ENCODE measurements at places on chromosomes 11 and 22. TPM values are rescaled to one million over a fixed set of nuclear protein-coding genes. Genes with fewer than 3 reads are reported as not detected.

- no peak for DNase-seq
- no peaks in the 10 kb centered on the region for H3K27me3 ChIP-seq
- H3K4me3 ChIP-seq, result no peak overlapping the region
- H3K36me3 ChIP-seq, result no peaks in the 10 kb centered on the region
- no peak overlapping the region for H3K27ac ChIP-seq
These were observed 19.8 kb upstream of the PGM2L1 start for GRCh38 chr11:74417860-74418508.

DNA sequence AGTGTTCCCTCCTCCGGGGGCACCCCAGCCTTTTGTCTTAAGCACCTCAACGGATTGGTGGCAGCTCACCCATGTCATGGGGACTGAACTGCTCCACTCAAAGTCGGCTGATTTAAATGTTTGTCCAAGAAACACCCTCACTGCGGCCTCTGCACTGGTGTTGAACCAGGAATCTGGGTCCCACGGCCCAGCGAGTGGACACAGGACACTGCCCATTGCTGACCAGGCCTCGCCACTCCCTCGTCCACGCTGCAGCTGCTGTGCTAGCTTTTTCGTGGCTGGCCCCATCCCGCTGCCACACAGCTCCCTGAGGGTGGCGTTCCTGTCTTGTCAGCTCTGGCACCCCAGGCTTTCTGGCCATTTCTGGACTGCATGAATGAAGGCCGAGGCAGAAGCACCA, 646.2 kb downstream of the BRD1 start:
- H3K4me1 ChIP-seq, result no peaks in the 10 kb centered on the region
- no peak overlapping the region for H3K27ac ChIP-seq
- no peaks in the 10 kb centered on the region for H3K36me3 ChIP-seq
- DNase-seq, result no peak

DNA sequence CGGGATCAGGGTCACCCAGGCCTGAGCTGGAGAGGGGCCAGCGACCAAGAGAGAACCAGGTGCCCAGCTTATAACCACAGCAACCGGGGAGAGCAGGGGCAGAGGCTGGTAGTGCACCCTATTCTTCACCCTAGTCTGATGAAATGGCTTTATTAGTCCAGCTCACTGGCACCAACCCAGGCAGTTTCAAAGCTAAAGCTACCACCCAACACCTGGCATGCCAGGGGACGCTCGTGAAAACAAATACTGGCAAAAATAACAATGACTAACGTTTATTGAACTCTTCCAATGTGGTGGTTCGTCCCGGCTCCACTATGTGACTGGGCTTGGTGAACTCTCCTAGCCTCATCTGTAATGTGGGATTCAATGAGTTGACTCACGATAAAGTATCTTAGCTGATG, 30.6 kb downstream of the SCGB1A1 start:
- no peak for DNase-seq
- no peak overlapping the region for H3K27ac ChIP-seq
- no peaks in the 10 kb centered on the region for H3K36me3 ChIP-seq
- no peak overlapping the region for H3K4me3 ChIP-seq
- H3K4me1 ChIP-seq, result no peaks in the 10 kb centered on the region
- H3K27me3 ChIP-seq, result no peaks in the 10 kb centered on the region

DNA sequence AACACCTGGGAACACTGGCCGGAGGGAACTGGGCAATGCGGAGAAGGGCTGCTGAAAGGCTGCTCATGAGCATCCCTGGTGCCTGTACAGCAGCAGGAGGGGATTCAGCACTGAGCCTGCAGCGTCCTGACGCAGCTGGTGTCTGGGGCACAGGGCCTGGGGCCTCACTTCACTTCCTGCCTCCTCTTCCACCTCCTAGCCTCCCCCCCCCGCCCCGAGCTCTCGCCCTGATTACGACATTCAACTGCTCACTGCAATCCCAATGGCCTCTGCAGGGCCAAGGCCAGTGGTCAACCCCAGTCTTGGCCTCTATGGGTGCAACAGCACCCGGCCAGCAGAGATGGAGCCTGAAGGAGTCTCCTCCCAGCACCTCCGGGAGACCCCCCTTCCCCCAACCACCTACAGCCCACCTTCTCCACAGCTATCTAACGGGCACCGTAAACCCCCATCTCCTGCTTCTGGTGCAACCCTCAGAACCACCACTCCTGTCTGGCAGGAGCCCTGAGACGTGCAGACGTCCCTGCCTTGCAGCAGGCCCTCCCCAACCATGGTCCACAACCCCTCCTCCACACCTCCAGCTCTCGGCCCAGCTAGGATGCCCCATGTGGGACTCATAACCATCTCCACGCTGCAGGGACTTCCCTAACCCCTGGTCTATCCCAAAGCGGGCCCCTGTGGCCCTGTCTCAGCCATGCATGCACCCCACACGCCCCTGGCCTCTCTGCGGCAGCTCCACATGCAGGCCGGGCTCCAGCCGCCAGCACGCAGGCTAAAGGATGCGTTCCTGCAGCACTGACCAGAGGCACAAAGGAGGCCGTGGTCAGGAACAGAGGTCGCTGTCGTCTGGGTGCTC, 38.2 kb downstream of the BRD1 start:
- H3K27me3 ChIP-seq, result no peaks in the 10 kb centered on the region
- DNase-seq, result no peak
- H3K4me3 ChIP-seq, result no peak overlapping the region
- H3K4me1 ChIP-seq, result no peaks in the 10 kb centered on the region
- peak overlapping the region; percentile 59 for H3K27ac ChIP-seq

DNA sequence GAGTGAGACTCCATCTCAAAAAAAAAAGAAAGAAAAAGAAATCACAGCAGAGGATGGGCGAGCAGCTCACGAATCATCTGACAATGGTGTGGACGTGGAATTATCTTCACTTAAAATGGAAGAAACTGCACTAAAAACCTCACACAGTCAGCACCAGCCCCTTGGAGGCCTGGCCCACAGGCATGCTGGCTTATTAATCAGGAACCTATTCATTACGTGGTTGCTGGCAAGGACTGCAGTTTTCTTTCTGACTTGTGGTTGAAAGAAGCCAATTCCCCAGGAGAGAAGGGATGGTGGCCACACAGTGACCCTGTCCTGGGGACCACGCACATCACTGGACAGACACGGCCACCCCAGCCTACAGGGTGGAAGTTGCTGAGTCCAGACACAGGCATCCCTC, 401.1 kb downstream of the CTTN start:
- H3K4me1 ChIP-seq, result no peaks in the 10 kb centered on the region
- DNase-seq, result no peak
- no peak overlapping the region for H3K27ac ChIP-seq
- no peaks in the 10 kb centered on the region for H3K36me3 ChIP-seq

DNA sequence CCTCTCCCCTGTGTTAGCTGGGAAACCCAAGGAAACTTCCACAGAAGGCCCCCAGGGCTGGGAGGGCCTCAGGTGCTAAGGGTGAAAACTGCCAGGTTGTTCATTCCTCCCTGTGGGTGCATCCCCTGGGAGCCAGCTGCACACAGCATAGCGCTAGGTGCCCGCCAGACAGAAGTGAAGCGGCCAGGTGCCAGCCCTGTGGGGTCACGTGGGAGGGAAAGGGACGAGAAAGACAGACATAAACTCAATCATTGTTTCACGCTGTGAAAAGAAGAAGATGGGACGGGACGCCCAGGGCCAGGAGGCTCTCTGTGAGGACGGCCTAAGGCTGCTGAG, 31.6 kb upstream of the HMOX1 start:
- no peaks in the 10 kb centered on the region for H3K36me3 ChIP-seq
- H3K27ac ChIP-seq, result no peak overlapping the region
- H3K4me3 ChIP-seq, result no peak overlapping the region
- H3K27me3 ChIP-seq, result peaks cover 11% of the 10 kb centered on the region

The ABCG4 gene
- total RNA-seq, result 1.0 TPM

The TTC28 gene
- total RNA-seq, result 16.1 TPM
